Activated CD8-positive, alpha-beta memory T cell treated with anti-CD3 and anti-CD28 coated beads for 1 hour (primary cell): ENCODE measurements at places on chromosomes 1 and 21.

- no peak for DNase-seq
Measured at GRCh38 chr21:20486303-20486702, 511.9 kb upstream of the NCAM2 start.

DNA sequence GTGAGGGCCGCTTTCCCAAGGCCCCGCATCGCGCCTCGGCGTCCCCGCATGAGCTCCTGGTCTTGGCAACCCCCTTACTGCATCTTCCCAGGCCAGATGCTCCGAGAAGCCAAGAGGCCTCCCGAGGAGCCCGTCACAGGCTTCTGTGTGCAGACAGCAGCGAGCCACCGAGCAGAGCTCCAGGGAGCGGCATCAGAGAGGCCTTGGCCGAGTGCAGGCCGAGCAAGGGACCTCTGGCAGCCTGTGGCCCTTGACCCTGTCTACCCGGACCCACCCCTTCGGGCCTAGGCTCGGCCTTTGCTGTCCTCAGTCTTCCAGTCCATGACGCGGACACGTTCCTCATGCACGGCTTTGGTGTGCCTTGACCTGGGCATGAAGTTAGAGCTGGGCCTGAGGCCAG is 63.5 kb downstream of the MORN1 start:
- DNase-seq, result no peak

DNA sequence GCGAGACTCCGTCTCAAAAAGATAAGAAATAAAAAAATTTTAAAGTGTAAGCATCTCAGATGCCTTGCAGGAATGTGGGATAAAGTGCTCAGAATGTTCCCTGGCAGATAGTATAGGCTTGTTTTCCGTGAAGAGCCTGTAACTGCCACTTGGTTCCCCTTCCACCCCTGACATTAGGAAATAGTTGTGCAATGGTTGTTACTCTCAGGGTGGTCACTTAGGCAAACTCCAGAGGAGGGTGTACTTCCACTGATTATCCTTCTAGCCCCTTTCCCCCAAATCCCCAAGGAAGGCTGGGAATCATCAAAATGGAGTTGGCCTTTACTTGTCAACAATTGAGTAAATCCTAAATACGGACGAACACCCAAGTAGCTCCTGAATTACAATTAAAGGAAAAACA is 10.4 kb downstream of the RPL11 start:
- no peak for DNase-seq

- DNase-seq, result no peak
Measured at GRCh38 chr1:106038260-106038659, 1018.2 kb upstream of the PRMT6 start.

GRCh38 chr21:29904359-29905282 is 35.2 kb downstream of the GRIK1 start:
- DNase-seq, result no peak

- DNase-seq, result no peak
Measured at GRCh38 chr1:14514739-14515138, 83.7 kb upstream of the KAZN start.

DNA sequence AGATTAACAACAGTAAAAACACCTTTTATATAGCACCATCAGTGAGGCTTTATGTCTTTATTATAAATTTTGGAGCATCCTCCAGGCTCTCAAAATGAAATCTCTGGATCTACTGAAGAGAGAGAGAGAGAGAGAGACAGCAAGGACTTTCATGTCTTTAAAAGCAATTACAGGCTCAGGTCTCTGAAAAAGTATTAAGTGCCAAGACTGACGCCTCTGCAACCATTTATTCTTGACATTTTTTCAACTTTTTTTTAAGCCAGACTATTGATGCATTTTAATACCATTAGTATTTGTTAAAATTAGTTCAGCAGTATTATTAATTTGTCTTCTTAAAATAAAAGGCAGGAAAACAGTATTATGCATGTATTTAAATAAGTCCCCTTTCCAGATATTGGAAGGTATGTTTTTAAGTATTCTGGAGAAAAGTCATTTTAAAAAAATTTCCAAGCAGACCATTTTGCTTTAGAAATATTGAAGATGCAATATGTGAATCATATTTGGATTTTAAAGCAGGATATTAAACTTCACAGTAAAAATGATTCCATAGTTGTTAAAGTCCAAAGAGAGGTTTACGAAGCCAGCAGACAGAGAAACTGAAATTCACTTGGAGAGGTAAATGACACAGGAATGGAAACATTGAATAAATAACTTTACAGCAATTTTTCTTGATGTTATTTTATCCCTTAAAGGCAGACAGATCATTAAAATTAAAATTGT is 35.4 kb upstream of the APOBEC4 start:
- no peak for DNase-seq

GRCh38 chr1:223654083-223654482 is 11.4 kb downstream of the CAPN8 start:
- DNase-seq, result no peak

DNA sequence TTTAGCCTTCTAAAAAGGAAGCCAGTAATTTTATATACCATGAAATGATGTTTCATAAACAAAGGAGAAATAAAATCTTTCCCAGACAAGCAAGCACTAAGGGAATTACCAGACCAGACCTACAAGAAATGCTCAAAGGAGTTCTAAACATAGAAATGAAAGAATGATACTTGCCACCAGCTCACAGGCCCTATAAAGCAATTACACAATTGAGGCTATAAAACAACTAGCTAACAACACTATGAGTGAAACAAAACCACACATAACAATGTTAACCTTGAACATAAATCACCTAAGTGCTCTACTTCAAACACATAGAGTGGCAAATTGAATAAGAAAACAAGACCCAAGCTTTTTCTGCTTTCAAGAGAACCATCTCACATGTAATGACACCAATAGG is 123.8 kb downstream of the BARHL2 start:
- DNase-seq, result no peak

DNA sequence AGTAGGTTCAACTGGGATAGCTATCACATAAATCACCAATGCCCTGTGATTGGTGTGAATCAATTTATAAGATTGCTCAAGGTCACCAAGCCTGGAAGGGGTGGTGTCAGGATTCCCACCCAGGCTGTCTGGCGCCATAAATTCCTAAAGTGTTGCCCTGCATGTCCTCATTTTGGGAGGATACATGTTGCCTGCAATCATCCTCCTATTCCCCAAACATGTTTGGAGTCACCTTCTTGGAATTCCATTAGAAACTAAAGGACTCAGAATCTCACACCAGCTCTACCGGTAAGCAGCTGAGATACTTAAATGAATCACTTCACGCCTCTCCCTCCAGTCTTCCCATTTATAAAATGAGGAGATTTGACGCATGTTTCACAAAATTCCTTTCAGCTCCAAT is 54.1 kb upstream of the SLC45A1 start:
- no peak for DNase-seq

DNA sequence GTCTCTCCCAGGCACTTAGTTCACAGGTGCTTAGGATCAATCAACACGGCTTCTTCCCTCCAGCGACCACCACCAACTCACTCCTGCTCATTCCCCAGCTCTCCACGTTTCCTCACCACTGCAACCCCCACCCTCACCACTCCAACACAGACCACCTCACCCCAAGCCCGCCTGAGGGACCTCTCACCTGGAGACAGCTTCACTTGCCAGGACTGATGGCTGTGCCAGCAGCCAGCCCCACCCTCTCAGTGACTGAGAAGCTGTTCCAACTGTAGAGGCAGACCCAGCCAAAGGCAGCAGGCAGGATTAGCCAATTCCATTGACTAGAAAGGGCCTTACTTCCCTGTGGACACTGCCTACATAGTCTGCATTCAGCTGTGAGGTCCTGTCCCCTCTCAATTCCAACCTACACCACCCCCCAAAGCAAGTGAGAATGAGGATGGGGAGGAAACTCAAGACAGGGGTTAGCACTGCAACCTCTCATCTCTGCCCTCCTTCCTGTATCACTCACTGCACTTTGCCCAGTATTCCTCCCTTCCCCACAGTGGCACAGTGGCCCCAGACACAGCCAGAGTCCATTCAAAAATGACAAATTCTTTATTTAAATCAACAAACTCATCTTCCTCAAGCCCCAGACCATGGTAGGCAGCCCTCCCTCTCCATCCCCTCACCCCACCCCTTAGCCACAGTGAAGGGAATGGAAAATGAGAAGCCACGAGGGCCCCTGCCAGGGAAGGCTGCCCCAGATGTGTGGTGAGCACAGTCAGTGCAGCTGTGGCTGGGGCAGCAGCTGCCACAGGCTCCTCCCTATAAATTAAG is 7.6 kb downstream of the TAGLN2 start:
- no peak for DNase-seq

- DNase-seq, result no peak
Measured at GRCh38 chr1:115323366-115324004, 14.6 kb downstream of the NGF start.

- no peak for DNase-seq
Measured at GRCh38 chr1:108071601-108072000, 106.6 kb upstream of the VAV3 start.

- DNase-seq, result no peak
Measured at GRCh38 chr1:12433323-12434053, 184.5 kb downstream of the DHRS3 start.

- no peak for DNase-seq
Measured at GRCh38 chr1:93598861-93599439, 82.7 kb downstream of the BCAR3 start.

- DNase-seq, result no peak
Measured at GRCh38 chr21:16082038-16082816, 352.4 kb downstream of the USP25 start.

DNA sequence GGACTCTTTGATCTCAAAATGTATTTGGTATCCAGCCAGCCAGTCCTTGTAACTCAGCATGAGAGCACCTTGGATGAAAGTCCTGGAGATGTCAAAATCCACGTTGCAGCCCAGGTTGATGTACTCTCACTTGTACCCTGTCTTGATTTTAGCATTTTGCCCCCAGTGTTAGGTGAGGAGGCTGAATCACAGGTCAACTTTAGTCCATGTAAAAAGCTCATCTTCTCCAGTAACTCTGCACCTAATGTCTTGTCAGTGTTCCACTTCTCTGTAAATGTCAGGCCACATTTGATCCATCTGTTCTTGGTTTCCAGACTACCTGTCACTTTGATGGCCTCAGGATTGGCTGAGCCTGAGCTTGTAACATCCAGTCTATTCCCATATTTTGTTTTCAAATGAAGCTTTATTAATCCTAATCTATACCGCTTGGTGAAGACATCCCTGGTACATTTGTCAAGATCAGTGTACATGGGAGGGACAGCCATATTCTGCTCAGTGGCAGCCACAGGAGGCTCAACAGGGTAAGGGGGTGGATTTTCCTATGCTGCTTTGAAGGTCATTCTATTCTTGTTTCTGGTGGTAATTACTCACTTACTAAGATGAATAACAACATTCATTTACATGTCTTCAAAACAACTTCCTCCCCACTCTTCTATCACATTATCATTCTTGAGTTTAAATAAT is 24.1 kb upstream of the FCRL3 start:
- no peak for DNase-seq

DNA sequence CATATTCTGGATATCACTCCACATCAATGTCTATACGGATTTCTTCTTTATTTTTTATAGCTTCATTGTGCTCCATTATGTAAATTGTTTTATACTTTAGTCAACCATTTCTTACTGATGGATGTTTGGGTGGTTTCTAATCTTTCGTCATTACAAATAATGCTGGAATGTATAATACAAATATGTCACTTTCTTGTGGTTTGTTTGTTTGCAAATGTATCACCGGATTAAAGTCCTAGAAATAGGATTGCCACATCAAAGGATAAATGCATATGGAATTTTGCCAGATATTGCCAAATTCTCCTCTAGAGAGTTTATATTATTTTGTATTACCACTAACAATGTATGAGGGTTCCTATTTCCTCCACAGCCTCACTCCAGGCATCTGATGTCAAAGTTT is 48.7 kb upstream of the PRDM2 start:
- DNase-seq, result no peak

- DNase-seq, result no peak
Measured at GRCh38 chr1:29227511-29227910, 3.2 kb downstream of the MECR start.

DNA sequence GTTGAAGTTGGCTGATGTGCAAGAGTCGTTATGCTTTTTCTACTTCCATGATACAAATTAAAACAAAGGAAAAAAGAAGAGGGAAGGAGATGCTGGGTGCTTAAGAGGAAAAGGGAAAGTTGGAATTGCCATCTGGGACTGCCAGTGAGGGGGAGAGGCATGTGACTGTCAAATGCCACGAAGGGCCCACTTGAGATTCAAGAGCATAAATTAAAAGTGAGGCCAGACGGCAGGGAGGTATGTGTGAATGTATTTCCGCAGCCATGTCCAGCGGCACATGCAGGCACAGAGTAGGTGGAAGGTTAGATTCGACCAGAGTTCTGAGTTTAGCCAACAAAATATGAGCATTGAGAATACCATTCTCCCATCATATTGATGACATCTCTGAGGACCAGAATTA is 32.0 kb downstream of the NFASC start:
- no peak for DNase-seq

DNA sequence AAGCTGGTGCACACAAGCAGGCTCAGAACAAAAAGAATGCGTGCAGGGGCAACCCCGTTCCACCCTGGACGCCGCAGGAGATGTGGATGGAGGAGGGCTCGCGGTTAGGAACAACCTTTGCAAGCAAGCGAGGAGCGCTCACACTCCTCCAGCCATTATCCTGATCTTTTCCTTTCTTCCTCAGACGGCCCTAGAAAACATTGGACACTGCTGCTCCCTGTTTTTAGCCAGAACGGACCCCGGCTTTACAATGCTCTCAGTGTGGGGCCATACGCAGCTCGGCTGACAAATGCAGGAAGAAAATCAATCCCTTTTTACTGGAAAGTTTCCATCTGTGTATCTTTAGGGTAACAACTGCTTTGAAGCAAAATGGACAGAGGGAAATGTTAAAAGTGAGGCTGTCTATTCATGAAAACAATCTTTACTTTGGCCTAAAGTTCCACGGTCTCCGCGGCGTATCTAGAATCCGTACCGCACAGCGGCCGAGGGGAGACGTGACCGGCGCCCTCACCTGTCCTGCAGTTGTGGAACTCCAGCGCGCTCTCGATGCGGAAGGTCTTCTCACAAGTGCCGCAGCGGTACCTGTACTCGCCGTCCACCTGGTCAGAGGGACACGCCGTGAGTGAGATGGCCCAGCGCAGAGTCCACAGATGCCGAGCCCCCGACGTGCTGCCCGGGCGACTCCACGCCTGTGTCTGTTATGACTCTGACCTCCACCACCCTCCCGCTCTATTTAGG is 44.0 kb downstream of the PRDM15 start:
- DNase-seq, result no peak

- DNase-seq, result no peak
Measured at GRCh38 chr21:16768096-16768495, 744.7 kb upstream of the CXADR start.

- DNase-seq, result no peak
Measured at GRCh38 chr1:205283270-205284147, 38.0 kb downstream of the NUAK2 start.

- no peak for DNase-seq
Measured at GRCh38 chr21:34673006-34673405, 4.2 kb downstream of the CLIC6 start.

DNA sequence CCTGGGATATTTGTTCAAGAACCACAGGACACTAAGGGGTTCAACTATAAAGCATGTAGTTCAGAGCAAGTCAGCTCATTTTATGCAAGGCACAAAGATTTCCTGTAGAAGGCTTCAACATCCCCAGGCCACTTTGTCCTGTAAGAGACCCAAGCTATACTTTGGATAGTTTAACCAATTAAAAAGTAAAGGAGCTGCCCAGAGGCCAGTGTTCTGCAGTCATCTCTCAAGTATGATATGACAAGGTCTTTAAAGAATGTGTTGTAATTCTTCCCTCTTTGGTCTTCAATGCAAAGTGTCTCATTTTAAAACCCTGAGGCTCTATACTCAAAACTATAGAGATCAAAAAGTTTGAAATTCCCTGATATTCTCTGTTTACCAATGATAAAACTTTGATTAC is 34.1 kb downstream of the KRTAP20-3 start:
- DNase-seq, result no peak
